ENCODE measurements at places on chromosomes 4 and X.
A peak's percentile ranks its signal among the peaks of the same experiment; 100 is the strongest.

DNA sequence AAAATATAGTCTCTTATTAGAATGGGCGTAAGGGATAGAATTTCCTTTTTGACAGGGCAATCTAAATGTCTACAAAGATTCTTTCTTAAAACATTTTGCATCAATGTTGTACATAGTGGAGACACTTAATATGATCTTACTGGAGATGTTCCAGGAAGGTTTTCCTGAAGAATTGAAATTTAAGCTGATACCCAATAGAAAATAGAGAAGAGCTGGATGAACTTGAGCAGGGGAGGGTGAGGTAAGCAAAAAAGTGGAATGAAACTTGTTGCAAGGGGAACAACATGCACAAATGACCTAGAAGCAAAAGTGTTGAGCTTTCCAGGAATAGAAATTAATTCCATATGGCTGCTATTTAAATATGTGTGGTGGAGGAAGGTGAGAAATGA, 19.7 kb downstream of the SLAIN2 start:
- DNase-seq = no peak

DNA sequence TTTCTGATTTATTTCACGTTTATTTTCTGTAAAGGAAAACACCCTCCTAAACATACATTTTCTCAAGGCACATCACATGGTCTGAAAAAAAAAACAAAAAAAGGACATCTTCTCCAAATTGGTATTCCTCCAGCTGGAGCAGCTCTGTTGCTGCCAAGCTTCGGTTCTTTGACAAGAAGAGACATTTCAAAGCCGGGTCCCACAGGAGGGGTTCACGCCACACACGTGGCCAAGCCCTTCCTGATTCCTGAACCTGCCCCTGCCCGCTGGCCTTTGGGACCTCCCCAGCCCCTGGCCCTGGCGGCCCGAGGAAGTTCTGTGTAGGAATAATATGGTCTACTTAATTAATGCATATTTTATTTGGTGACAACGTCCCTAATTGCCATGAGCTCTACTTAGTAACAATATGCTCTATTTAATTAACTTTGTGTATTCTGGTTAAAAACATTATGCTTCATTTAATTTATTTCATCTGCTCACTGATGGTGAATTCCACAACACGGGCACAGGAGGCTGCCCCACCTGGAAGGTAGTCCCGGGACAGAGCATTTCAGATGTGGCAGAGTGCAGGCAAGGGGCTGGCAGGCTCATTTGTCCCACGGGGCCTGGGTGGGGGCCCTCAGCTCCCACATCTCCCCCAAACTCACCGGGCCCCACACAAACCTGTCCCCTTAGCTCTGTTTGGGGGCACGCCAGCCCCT, 5.4 kb upstream of the RGS12 start:
- DNase-seq = no peak

DNA sequence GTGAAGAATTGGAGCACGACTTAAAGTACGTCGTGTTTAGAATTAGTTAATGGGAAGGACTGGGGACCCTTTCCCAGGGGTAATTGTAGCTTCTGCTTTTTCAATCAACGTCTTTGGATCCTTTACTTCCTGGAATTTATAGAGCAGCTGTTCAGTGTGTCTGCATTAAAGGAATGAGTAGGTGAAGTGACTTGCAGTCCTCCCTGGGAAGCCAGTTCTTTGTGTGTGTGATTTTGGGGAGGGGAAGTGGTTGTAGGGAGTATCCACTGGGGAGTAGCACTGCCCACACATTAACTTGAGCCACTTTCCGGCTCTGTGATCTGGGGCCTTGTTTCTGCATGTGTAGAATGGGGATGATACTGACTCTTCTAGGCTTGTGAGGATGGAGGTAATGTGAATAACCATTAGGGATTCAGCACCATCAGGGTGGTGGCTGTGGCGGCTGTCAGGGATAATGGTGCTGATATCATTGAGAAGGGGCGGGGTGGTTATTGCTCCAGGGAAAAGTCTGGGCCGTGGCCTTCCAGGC, 54.7 kb downstream of the TMEM131L start:
- DNase-seq = peak; percentile 87

DNA sequence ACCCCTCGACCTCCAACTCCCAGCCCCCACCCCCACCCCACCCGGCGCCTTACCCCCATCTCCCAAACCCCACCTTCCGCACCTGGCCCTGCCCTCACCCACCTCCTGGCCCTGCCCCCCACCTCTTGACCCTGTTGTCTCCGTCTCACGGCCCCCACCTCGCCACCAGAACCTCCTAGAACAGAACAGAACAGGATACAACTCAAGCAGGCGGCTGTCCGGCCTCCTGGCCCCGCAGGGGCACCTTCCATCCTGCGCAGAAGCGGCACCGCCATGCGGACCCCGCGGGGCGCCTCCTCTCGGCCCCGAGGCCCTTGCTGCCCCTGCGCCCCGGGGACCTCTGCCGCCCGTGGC, 354 bp downstream of the CTAG2 start:
- no peak for DNase-seq

DNA sequence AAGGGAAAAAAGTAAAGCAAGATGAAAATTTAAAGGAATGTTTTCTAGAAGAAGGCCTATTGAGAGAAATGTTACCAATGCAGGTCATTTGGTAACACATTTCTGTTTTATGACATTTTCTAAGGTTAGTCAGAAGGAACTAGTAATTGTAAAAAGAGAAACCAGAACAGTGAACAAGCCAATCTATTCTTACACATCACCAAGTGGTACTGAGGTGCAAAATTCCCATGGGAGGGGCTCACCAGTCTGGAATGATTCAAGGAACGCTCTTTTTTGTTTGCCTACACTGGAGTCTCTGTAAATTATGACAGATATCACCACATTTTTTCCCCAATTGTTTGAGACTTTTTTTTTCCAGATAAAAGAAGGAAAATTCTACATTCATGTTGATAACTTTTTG, 404.7 kb upstream of the CNKSR2 start:
- no peak for DNase-seq

GRCh38 chr4:15336410-15337167, 91.2 kb upstream of the C1QTNF7 start:
- DNase-seq = no peak

GRCh38 chr4:147076728-147077127, 131.1 kb upstream of the TTC29 start:
- DNase-seq = no peak

GRCh38 chr4:36288731-36289426, 7.5 kb downstream of the DTHD1 start:
- DNase-seq = no peak

DNA sequence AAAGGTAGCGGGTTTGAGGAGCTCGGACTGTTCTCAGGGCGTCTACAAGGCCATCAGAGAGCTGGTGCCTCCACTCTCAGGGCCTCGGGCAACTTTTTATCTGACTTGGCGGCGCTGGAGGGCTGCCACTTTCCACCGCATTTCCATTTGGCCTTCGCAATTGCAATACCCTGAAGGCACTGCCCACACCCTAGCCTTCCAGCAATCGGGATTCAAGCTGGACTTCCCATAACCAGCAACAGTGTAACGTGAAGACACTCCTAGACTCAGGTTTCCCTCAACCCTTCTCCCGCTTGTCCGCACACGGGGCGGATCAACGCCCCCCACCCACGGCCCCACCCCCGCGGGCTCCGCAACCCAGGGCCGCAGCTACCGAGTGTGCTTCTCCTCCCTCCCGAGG, 50.2 kb upstream of the BCOR start:
- no peak for DNase-seq

DNA sequence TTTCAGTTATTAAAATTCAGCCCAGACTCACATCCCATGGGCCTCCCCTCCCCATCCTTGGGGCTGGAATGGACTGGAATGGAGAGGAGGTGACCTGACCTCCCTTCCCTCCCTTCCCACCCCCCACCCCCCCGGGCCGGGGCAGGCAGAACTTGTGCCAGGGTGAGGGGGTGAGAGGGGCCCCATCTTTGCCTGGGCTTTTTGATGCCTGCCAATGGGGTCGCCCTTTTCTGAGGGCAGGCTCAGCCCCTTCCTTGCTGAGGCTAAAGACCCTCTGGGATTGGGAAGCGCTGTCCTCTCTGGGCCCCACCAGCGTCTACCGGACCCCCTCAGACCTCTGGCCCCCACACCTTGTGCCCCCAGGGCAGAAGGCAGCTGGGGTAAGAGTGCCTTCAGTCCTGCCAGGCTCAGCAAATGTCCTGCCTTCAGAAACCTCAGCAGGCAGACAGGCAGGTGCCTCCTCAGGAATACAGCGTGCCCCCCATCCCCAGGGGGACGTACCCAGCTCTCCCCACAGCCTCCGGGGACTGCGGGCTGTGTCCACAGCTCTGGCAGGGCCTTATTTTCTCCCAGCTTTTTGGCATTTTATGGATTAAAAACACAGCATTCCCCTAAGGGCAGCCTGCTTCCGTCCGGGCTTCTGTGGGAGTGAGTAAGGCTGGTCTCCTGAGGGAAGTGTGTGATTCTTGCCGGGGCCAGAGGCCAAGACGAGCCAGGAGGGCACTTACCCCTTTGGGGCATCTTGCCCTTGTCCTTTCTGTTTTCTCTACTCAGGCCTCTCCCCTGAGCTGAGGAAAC, 12.6 kb upstream of the CCNQ start:
- no peak for DNase-seq

GRCh38 chrX:130184168-130184567, 12.4 kb downstream of the RAB33A start:
- no peak for DNase-seq

- no peak for DNase-seq
These were observed 54.5 kb downstream of the RTL9 start for GRCh38 chrX:110412971-110413726.

GRCh38 chrX:14963447-14964236, 90.4 kb downstream of the MOSPD2 start:
- no peak for DNase-seq

DNA sequence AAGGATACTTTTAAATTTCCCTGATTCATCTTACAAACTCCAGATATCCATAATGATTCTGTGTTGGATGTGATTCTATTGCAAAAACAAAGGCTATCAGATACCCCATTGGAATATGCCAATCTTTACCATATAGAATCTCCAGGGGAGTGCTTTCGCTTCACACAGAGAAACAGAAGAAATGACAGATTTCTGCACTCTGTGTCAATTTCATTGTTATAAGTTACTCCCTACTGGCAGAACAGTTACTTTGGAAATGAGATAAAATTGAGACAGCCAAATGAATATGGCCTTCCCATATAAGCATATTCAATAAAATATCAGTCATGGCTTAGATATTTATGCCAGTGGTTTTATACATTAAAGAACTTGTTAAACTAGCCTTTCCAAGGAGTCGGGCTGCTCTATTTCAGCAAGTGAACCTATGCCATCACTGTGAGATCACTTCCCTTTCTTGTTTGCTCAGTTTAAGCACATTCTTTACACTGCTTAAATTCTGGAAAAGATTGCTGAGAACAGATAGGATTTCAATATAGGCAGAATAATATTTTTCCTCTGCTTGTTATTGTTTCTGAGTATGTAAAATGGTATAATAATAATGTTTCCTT, 127.5 kb upstream of the ANXA10 start:
- no peak for DNase-seq

All from HL-60 (cell line).